ENCODE measurements at places on chromosomes 6 and 20.

DNA sequence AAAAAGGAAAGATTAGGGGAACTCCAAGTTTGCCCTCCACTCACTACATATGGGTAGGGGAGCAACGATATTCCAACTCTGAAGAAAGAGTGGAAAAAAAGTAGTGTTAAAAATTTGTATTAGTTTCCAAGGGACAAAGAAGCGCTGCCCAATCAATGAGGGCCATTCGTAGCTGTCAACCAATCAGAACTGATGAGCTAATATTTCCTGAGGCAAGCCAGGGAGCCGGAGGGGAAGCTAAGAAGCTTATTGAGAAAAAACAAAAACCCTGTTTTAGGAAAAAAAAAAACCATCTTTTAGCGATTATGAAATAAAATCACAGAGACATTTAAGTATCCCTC, 59.5 kb downstream of the TRIM38 start:
- DNase-seq: no peak

- no peak for DNase-seq
Observed at GRCh38 chr6:144360401-144360800, 75.3 kb downstream of the UTRN start.

GRCh38 chr6:111228094-111228493, 140.8 kb downstream of the SLC16A10 start:
- DNase-seq: no peak

GRCh38 chr20:41150664-41151063, 13.3 kb downstream of the PLCG1 start:
- DNase-seq: no peak

DNA sequence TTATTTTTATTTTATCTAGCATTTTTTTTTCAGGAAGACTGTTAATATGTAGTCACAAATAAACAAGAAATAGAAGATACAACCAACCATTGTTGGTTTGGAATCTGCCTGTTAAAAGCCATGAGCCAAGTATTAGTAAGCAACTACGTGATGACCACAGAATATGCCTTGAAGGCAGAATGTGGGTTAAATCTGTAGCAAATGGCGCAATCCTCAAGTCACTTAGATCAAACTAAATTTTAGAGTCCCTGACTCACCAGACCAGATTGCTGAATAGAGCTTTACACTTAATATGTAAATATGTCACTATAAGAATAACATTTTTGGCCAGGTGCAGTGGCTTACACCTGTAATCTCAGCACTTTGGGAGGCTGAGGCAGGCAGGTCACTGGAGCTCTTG, 800.1 kb upstream of the CITED2 start:
- no peak for DNase-seq

DNA sequence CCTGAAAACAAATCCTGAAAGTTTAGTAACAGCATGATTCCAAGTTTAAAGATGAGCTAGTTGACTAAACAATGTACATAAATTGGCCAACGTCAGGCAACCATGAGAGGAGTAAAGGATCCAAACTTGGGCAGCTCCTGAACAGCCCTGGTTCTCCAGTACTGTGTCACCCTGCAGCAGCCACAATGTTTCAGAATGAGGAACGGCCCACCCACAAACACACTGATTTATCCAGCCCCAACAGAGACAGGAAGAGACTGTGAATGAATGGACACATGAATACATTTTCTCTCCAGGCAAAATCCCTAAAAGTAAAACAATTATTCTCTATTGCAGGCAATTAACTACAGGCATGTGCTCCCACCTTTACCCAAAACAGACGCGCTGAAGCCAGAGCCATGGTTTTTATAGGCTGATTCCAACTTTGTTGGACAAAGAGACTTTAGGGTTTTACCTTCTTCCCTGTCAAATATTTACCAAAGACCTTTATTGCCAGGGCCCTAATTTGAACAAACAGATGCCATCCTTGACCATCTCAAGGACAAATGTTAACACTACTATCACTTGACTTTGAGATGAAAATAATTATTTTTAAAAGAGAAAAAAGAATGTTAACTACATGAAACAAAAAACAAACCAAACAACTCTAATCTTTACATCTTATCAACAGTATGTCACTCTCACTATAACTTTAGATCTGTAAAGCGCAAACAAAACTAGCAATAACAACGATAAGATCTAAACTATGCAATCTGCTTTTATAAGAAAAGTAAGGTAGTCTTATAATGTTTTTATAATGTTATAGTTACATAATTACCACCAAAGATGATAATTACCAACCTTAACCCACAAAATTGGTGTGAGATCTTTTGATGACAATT, 22.9 kb downstream of the CNKSR3 start:
- DNase-seq: no peak

GRCh38 chr6:33343953-33344611, 26.5 kb upstream of the ZBTB22 start:
- DNase-seq: no peak

GRCh38 chr20:35702824-35703695, 3.9 kb downstream of the ROMO1 start:
- no peak for DNase-seq

- DNase-seq: no peak
Observed at GRCh38 chr6:95548188-95548786, 29.0 kb upstream of the MANEA start.

DNA sequence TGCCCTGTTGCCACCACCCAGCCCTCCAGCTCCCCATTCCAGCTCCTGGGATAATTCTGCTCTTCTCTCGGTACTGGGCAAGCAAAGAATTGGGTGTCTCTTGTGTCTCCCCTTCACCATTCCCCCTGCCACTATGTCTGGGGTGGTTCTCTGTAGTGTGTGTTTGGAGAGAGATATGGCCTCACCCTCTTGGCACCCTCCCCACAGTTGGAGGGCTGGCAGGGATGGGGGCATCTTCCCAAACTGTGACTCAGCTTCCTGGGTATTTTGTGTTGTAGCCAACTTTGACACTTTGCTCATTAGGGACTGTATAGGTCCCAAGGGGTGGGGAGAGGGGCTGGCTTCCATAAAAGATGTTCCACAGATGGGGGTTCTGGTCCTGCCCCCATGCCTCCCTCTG, 1.7 kb downstream of the TNXB start:
- DNase-seq: no peak

DNA sequence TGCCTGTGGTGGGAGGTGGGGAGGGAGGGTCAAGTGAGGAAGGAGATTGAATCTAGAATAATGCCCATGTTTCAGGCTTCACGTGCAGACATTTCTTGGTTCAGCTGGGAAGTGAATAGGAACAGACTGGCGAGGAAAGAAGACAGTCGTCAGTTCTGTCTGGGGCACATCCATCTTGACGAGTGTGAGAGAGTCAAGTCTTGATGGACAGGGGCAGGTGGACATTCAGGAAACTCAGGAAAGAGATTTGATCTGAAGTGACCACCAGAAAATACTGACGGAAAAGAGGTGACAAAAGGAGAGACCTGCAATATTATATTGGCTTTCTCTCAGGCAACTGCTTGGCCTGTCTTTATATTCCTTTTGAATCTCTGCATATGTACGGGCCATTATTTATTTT, 68.6 kb downstream of the ESR1 start:
- no peak for DNase-seq

GRCh38 chr6:74015427-74015826, 319.4 kb downstream of the CD109 start:
- DNase-seq: no peak

GRCh38 chr6:70180901-70181599, 121.8 kb downstream of the COL9A1 start:
- DNase-seq: no peak

DNA sequence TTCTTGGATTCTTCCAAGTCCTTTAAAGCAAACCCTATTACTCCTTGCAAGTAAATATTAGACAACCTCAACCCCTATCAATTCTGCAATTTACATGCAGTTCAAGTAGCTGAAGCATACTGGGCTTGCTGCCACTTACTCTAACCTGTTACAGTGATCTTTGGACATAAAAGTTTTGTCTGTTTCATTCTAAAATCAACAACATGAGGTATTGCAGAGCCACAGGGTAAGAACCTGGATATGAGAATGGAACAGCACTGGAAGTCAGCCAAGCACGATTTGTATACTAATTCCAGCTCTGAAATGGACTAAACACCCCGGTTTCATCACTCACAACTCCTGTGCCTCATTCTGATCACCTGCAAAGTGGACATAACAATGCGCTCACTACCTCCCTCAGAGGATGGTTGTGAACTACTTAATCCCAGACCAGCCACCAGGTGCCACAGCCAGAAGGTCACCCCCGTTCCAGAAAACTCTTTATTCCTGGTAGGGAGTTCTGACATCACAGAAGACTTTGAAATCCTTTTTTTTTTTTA, 270.0 kb downstream of the ADGB start:
- DNase-seq: no peak

- DNase-seq: no peak
Observed at GRCh38 chr6:33123181-33123580, 47.4 kb downstream of the HLA-DPB1 start.

DNA sequence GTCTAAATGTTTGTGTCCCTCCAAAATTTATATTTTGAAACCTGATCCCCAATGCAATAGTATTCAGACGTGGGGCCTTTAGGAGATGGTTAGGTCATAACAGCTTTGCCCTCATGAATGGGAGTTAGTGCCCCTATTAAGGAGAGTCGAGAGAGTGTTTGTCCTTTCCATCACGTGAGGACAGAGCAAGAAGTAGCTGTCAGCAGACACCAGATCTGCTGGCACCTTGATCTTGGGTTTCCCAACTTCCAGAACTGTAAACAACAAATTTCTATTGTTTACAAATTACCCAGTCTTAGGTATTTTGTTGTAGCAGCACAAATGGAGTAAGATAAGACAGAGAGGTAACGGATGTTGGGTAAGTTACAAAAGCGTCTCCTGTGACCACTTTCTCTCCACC, 46.6 kb downstream of the FAM50B start:
- no peak for DNase-seq

GRCh38 chr6:13066050-13066449, 262.3 kb downstream of the TBC1D7 start:
- no peak for DNase-seq

DNA sequence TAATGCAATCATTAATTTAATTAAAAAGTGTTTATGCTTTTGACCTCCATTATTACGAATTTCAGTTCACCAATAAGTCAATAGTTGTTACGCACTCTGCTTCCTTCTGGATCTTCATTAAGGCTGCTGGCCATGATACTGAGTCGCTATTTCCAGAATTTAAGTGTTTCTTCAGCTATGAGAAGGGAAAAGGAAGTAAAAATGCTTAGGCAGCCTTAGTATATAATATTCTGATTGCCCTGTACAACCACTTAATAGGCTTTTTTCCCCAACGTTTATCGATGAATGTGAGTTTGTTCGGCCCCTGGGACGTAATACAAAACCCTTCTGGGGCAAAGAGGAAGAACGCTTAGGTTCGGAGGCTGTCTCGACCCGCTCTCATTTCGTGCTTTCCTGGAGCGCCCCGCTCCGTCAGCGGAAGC, 644 bp downstream of the OARD1 start:
- DNase-seq: no peak

DNA sequence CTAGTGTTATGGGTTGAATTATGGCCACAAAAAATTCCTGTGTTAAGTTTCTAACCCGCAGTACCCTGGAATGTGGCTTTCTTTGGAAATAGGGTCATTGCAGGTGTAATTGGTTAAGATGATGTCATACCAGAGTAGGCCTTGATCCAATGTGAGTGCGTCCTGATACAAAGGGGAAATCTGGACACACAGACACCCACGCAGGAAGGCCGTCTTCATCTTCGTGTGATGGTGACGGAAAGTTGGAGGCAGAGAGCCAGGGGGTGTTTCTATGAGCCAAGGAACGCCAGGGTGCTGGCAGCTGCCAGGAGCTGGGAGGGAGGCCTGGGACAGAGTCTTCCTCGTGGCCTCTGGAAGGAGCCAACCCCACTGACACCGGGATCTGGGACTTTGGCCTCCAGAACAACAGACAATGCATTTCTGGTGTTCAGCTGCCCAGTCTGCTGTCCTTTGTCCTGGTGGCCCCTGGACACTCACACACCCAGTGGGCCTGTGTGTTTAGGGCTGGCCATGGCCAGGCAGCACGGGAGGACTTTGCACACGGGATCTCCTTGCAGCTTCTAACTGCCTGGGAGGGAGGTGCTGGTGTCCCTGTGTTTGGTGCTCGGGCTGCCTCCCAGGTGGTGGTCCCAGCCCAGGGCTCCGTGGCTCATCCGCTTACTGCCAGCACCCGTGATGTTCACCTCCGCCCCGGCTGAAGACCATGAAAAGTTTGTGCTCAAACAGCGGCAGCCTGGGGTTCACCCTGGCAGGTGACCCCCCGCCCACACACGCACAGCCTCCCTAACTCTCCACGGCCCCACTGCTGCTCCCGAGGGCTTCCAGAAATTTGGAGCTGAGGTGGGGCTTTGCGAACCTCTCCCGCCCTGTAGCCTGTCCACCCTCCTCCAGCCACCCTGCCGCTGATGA, 53.4 kb upstream of the GATA5 start:
- no peak for DNase-seq

DNA sequence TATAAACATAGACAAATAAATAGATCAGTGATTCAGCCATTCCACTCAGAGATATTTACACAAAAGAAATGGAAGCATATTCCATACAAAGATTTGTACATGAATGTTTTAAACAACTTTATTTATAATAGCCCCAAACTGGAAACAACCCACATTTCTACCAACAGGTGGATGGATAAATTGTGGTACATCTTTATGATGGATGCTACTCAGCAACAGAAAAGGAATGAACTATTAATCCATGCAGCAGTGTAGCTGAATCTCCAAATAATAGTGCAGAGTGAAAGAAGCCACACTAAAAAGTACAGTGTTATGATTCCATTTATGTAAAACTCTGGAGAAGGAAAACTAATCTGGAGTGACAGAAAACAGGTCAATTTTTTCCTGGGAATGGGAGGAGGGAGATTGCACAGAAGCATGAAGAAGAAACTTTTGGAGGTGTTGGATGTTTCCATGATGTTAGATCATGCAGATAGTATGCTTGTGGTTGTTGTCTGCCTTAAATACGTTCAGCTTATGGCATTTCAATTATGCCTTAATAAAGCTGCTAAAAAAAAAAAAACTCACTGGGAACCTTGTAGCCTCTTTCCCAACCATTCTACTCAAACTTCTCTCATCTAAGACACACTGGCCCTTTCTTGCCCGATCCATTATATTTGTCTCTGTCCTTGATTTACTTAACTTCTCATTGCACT, 100.9 kb downstream of the PPP1R14C start:
- DNase-seq: no peak

DNA sequence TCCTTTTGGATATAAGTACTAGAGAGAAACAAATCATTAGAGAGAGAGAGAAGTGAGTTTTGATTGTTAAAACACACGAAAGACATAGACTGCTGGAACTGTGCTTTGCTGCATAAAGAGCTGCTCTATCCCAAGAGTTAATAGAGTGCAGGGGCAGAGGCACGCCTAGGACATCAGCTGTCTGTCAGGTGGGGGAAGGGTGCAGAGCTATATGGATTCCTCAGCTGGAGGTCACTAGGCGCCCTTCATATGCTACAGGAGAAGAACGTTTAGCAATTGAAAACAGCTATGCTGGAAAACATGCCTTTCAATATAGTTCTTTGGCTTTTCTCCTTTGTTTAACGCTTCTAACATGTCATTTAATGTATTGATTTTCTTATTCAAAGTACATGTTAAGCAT, 169.0 kb upstream of the MCHR2 start:
- DNase-seq: no peak

Data from nephron progenitor cell (in vitro differentiated cells).